K562 (cell line): ENCODE measurements at places on chromosomes 12 and 14. TPM values are rescaled to one million over a fixed set of nuclear protein-coding genes. Genes with fewer than 3 reads are reported as not detected.

The TEX52 gene
- polyA plus RNA-seq, result not detected in 2 replicates

The FLRT2 gene
- polyA plus RNA-seq, result not detected in 2 replicates

The B4GALNT1 gene
- polyA plus RNA-seq, result 20.6 and 21.0 TPM in 2 replicates

The CFAP54 gene
- polyA plus RNA-seq, result not detected in 2 replicates

The HCAR1 gene
- not detected in 2 replicates for polyA plus RNA-seq

The ACSS3 gene
- not detected in 2 replicates for polyA plus RNA-seq

The GPATCH2L gene
- 15.2 and 17.7 TPM in 2 replicates for polyA plus RNA-seq

The CLEC12A gene
- polyA plus RNA-seq, result not detected in 2 replicates

The ADAM21 gene
- 0.05 TPM in 2 replicates for polyA plus RNA-seq

The COA8 gene
- 33.5 and 35.3 TPM in 2 replicates for polyA plus RNA-seq

The CNOT2 gene
- polyA plus RNA-seq, result 65.5 and 77.0 TPM in 2 replicates

The KRT77 gene
- polyA plus RNA-seq, result not detected in 2 replicates

The RFX4 gene
- polyA plus RNA-seq, result not detected in 2 replicates

The SYNE3 gene
- 1.7 and 1.8 TPM in 2 replicates for polyA plus RNA-seq

The KERA gene
- not detected in 2 replicates for polyA plus RNA-seq

The PLEKHD1 gene
- polyA plus RNA-seq, result not detected in 2 replicates

The WIF1 gene
- not detected in 2 replicates for polyA plus RNA-seq

The SERPINA4 gene
- not detected in 2 replicates for polyA plus RNA-seq

The MYF6 gene
- polyA plus RNA-seq, result not detected in 2 replicates

The OR4E2 gene
- polyA plus RNA-seq, result not detected in 2 replicates

The KRT79 gene
- polyA plus RNA-seq, result 0.22 and 0.23 TPM in 2 replicates

The ANHX gene
- polyA plus RNA-seq, result not detected in 2 replicates

The GLS2 gene
- polyA plus RNA-seq, result not detected in 2 replicates

The CBLN3 gene
- 0.05 and 0.27 TPM in 2 replicates for polyA plus RNA-seq

The MYF5 gene
- not detected in 2 replicates for polyA plus RNA-seq

The FGF6 gene
- not detected in 2 replicates for polyA plus RNA-seq

The SIX6 gene
- polyA plus RNA-seq, result not detected in 2 replicates

The TWF1 gene
- polyA plus RNA-seq, result 20.7 and 29.1 TPM in 2 replicates

The IL31 gene
- not detected in 2 replicates for polyA plus RNA-seq

The ATG101 gene
- polyA plus RNA-seq, result 39.9 and 42.9 TPM in 2 replicates

The LRRC10 gene
- 0.09 TPM in 1 of 2 replicates, not detected in the other for polyA plus RNA-seq

The C1R gene
- polyA plus RNA-seq, result 0.11 and 0.53 TPM in 2 replicates

The TSPAN9 gene
- 0.58 and 0.60 TPM in 2 replicates for polyA plus RNA-seq

The RNASE4 gene
- not detected in 2 replicates for polyA plus RNA-seq
